HepG2 (cell line): ENCODE measurements at places on chromosomes 1 and 21. TPM values are rescaled to one million over a fixed set of nuclear protein-coding genes. Genes with fewer than 3 reads are reported as not detected.

Gene VANGL2
- 0.09 and 0.18 TPM in 2 replicates for polyA plus RNA-seq

Gene NBPF20
- 2.8 and 3.0 TPM in 2 replicates for polyA plus RNA-seq

Gene LDLRAP1
- 12.1 and 13.7 TPM in 2 replicates for polyA plus RNA-seq

Gene KRTAP19-5
- polyA plus RNA-seq = not detected in 2 replicates

Gene TSACC
- polyA plus RNA-seq = 1.5 and 1.6 TPM in 2 replicates

Gene CCDC181
- polyA plus RNA-seq = not detected in 2 replicates

Gene LRRC40
- polyA plus RNA-seq = 7.5 and 10.3 TPM in 2 replicates

Gene LCE3D
- not detected in 2 replicates for polyA plus RNA-seq

Gene BCL10
- polyA plus RNA-seq = 3.7 and 3.8 TPM in 2 replicates

Gene CROCC
- 15.5 and 16.6 TPM in 2 replicates for polyA plus RNA-seq

Gene ZMYND12
- 0.29 and 0.71 TPM in 2 replicates for polyA plus RNA-seq

Gene HSD3B1
- not detected in 2 replicates for polyA plus RNA-seq

Gene FTCD
- polyA plus RNA-seq = 75.7 and 112 TPM in 2 replicates

Gene TLCD4
- polyA plus RNA-seq = 4.1 and 4.7 TPM in 2 replicates

Gene PPCS
- polyA plus RNA-seq = 13.4 and 14.5 TPM in 2 replicates

Gene GSTM1
- polyA plus RNA-seq = 0.42 and 0.55 TPM in 2 replicates

Gene FAM72C
- polyA plus RNA-seq = 1.9 and 2.8 TPM in 2 replicates

Gene CFHR3
- not detected in 2 replicates for polyA plus RNA-seq

Gene CD48
- not detected in 2 replicates for polyA plus RNA-seq

Gene PHGDH
- 95.8 and 115 TPM in 2 replicates for polyA plus RNA-seq

Gene INAVA
- 6.0 and 6.4 TPM in 2 replicates for polyA plus RNA-seq

Gene GBP6
- not detected in 2 replicates for polyA plus RNA-seq

Gene RASSF5
- 0.40 and 0.50 TPM in 2 replicates for polyA plus RNA-seq

Gene HSPA6
- 0.07 and 0.16 TPM in 2 replicates for polyA plus RNA-seq

Gene WDR77
- 96.3 and 108 TPM in 2 replicates for polyA plus RNA-seq

Gene GJA5
- polyA plus RNA-seq = not detected in 2 replicates

Gene TMPRSS2
- polyA plus RNA-seq = 1.7 and 1.9 TPM in 2 replicates

Gene AMY1A
- not detected in 2 replicates for polyA plus RNA-seq

Gene KANK4
- 10.9 and 16.1 TPM in 2 replicates for polyA plus RNA-seq

Gene SMAP2
- 22.3 and 22.5 TPM in 2 replicates for polyA plus RNA-seq

Gene KCNE1
- polyA plus RNA-seq = not detected in 2 replicates

Gene SFN
- 4.0 and 4.3 TPM in 2 replicates for polyA plus RNA-seq

Gene RIPPLY3
- 2.1 and 2.9 TPM in 2 replicates for polyA plus RNA-seq

Gene OR6Y1
- polyA plus RNA-seq = not detected in 2 replicates

Gene TP73
- 0.49 and 0.59 TPM in 2 replicates for polyA plus RNA-seq

Gene AMY1C
- not detected in 2 replicates for polyA plus RNA-seq

Gene WDR64
- polyA plus RNA-seq = not detected in 2 replicates

Gene IRF6
- 0.05 TPM in 1 of 2 replicates, not detected in the other for polyA plus RNA-seq

Gene MTFR1L
- polyA plus RNA-seq = 55.7 and 68.1 TPM in 2 replicates
